SIG-M5 (cell line): ENCODE measurements at places on chromosomes 2 and 18.

DNA sequence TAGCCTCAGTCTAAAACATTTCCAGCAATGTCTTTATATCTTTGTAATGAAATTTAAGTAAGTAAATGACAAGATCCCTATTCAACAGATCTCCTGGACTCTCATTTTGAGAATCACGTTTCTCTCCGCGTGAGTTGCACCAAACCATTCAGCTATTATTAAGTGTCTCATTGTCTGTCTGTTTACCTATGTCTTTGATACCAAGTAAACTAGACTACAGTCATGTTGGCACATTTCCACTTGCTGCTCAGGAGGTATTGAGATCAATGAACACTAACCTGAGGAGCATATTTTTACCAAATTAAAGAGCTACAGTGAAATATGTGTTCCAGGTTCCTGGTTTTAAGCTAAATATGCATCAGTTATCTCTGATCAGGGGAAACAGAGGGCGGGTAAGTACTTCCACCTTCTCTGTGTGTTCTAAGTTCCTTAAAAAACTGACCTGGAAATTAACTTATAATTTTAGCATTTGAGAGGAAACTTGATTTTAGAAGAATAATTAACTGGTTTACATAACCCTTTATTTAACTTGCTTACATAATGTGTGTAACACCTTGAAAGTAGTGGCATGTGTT is 125.8 kb downstream of the OSBPL6 start:
- no peak for DNase-seq

- no peak for DNase-seq
Measured at GRCh38 chr2:118880501-118880900, 33.1 kb upstream of the EN1 start.

DNA sequence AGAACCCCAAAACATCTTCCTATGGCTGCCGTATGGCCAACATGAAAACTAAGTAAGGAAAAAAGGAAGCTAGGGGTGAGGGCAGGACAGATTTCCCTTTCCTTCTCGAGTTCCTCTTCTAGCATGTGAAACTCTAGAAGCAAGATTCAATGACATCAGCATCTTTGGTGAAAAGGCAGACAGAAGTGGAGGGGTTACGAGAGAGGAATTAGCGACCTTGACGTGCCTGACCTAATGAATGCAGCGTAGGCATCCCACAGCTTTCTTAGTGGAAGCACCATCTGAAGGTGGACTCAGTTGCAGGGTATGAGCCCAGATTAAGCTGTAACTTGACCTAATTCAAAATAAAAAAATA is 47.9 kb upstream of the PELI1 start:
- DNase-seq = no peak

GRCh38 chr2:239601201-239601851 is 200.5 kb upstream of the HDAC4 start:
- no peak for DNase-seq

DNA sequence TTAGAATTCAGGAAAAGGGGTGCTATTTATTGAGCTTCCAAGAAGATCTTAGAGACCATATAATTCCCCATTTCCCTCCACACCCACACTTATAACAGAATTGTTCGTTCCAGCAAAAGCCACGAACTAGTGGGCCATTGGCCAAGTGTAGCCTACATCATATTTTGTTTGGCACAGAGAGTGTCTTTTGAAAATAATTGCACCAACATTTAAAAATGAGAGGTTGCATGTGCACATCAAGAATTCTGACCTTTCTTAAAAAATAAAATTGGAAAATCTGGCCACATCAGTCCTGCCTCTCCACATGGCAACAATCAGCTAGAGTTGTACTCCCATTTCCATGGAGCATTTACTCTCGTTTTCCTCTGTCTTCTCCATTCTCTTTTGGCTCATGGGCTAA is 655.5 kb upstream of the FANCL start:
- DNase-seq = no peak

- no peak for DNase-seq
Measured at GRCh38 chr2:26609839-26610277, 31.3 kb downstream of the CIB4 start.

DNA sequence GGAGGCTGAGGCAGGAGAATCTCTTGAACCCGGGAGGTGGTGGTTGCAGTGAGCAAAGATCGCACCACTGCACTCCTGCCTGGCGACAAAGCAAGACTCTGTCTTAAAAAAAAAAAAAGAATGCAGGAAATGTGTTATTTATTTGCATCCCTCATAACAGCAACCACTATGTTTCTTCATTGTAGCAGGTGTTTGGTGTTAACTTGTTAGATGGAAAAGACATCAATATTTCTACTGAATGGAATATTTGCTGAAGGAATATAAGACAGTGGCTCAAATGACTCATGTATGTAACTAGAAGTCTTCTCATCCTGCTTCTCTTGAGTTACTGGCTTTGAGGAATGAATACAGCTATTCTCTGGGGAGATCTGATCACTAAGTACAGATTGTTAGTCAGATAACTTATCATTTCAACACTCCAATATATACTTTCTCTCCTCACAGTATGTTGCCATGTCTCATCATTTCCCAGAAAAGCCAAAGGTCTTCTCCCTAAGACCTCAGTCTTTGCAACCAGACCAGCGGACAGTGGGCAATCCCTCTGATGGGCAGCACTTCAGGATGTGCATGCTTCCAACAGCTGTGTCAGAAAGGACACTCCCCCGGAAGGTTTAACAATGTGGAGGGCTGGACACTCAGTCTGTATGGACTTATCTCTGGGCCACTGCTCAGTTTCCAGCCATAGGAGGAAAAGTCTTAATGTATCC is 104.4 kb upstream of the STK17B start:
- no peak for DNase-seq

DNA sequence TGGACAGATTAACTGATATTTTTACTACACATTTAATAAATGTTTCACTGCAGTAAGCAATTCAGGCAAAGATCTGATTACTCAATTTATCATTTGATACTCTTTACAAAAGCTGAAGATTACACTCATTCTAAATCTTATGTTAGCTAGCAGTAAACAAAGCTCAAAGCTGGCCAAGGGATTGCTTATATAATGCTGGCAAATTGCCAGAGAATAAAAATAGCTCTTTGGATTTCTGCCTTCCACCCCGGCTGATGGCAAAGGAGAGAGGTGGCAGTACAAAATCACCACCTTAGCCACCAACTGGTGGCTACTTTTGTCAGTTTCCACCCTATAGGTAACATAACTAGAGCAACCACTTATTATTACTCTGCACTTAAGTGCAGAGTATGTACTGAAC is 320.5 kb downstream of the FSIP2 start:
- no peak for DNase-seq

DNA sequence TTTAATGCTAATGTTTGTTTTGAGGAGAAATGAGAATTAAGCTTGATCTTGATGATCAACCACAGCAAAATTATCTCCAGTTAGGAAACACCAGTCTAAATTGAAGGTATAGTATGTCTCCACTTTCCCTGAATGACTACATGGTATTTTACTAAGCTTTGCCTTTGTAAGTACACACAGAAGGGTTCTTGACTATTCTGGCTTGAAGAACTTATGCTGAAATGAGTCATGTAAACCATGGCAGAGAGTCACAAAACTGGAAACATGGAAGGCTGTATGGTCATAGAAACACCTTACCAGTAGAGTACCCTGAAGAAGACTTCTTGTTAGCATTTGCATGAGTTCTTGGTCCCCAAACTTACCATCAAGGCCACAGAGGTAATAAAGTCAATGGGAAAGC is 250.5 kb downstream of the SLC8A1 start:
- DNase-seq = no peak

GRCh38 chr2:236628981-236629605 is 59.5 kb downstream of the ACKR3 start:
- DNase-seq = no peak

- DNase-seq = no peak
Measured at GRCh38 chr18:35242426-35242825, 1.6 kb downstream of the ZNF397 start.

DNA sequence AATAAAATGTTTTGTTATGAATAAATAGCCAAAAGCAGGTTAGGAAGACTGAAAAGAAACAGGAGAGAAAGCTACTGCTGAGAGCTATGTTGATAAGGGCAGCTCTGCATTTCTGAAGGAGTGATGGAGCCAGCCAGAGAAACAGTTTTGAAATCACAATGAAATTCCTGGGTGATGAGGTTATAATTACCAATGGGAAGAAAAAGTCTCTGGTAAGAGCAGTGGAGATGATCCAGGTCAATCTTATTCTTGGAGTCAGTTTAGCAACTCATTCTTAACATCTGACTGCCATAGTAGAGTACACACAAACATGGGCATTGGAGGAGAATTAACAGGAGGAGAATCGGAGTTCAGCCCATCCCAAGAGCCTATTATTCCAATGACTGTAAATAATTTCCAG is 2.4 kb downstream of the ALKAL2 start:
- DNase-seq = no peak

DNA sequence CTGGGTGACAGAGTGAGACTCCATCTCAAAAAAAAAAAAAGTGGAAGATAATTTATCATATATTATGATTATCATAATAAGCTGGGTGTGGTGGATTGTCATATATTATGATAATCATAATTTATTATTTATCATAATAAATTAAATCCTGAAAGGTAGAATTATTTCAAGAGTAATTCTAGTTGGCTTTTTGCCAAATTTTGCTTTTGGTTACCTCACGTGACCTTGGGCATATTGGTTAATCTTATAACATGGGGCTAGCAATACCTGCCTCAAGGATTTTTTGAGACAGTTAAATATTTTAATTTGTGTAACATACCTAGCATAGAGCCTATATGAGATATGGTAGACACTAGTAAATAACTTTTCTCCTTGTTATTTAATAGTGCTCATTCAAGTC is 111.3 kb upstream of the TTC27 start:
- DNase-seq = no peak

DNA sequence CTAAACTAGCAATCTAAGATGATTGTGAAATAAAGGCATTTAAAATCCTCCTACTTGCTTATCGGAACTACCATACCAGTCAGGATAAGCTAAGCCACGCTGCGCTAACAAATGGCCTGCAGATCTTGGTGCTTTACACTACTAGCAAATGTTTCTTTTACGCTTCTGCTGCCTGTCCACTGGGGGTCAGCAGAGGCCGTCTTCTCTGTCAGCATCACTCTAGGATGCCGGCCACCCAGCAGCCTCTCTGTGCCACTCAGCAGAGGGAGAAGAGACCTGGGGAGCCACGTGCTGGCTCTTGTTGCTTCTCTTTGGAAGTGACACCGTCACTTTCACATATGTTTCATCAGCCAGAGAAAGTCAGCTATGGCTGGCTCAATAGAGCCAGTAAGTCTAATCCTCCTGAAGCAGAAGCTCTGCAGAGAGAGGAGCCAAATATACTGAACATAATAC is 36.6 kb downstream of the COPS8 start:
- DNase-seq = no peak

DNA sequence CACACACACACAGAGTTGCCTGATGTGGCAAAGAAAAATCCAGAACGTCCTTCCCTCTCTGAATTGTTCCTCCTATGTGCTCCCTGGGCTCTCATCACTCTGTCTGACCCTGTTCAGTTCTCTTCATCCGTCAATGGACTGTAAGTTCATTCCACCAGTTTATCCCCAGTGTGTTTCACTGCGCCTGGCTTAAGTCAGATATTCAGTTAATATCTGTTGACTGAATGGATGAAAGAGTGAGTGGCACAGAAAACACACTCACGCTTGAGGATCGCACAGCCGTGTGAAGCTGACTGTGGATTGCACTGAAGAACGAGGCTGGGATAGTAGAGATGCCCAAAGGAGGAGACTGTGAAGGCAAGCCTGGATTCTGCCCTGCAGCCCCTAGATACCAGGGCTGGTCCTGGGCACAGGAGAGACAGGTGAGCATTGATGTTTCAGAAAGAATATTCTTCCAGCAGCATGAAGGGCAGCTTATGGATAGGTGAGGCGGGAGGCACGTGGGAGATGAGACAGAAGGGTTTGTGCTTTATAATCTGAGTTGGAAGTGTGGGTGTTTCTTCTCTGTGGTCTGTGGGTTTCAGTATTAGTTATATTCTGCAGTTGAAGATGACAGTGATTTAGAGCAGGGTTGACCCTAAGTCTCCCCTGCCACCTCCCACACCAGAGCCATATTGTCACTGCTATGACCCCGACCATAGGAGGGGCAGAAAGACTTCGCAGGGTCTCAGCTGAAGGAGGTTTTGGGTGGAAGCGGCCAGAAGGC is 129.9 kb downstream of the SOCS6 start:
- no peak for DNase-seq

- no peak for DNase-seq
Measured at GRCh38 chr2:6025391-6025790, 333.2 kb downstream of the SOX11 start.

GRCh38 chr2:208112969-208113368 is 11.4 kb downstream of the CRYGD start:
- no peak for DNase-seq

- no peak for DNase-seq
Measured at GRCh38 chr2:151333083-151333482, 24.3 kb upstream of the TNFAIP6 start.
